ENCODE measurements at places on chromosomes 5 and 9.

GRCh38 chr5:7436521-7436920 is 40.6 kb downstream of the ADCY2 start:
- no peak for DNase-seq

- DNase-seq: no peak
Measured at GRCh38 chr5:174093123-174093522, 47.6 kb downstream of the NSG2 start.

DNA sequence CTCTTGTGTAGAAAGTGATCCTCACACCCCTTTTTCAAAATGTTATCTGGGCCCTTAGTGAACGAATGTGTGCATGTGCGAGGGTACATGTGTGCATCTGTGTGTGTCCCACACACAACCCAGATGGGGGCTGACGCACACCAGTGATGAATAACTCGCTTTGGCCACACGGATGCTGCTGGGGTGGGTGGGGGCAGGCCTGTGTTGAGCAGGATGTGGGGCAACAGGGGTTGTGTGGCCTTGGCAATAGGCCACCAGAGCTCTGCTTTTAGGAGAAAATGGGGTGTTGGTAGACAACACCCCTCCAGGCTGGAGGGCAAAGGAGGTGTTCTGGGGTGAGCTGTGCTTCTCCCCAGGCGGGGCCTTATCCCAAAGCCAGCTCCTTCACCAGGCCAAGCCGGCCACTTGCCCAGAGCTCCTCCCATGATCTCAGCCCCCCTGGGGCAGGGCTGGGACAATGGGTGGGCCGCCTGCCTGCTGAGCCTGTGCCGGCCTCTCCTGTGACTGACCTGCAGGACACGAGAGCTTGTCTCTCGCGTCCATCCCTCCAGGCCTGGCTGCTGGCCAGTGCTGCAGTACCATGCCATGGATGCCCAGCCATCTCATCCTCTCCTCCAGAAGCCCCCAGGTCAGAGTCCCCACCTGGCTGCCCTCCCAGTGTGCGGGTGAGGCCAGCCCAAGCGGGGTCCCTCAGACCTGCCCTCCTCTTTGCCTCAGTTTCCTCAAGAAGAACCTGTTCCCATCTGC is 1.7 kb downstream of the DBN1 start:
- DNase-seq: no peak

DNA sequence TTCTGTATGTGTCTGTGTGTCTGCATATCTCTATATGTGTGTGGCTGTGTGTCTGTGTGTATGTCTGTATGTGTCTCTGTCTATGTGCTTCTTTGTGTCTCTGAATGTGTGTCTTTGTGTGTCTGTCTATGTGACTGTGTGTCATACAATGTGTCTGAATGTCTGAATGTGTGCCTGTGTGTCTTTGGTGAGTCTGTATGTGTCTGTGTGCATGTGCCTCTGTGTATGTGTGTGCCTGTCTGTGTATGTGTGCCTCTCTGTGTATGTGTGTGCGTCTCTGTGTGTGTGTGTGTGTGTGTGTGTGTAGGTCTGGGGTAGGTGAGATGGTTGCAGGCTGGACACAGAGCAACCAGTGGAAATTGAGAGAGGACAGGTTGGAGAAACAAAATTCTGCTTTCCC is 435.3 kb downstream of the ARHGEF28 start:
- no peak for DNase-seq

GRCh38 chr9:112867275-112867991 is 23.2 kb downstream of the SLC46A2 start:
- DNase-seq: no peak

- no peak for DNase-seq
Measured at GRCh38 chr5:2574155-2574554, 177.3 kb downstream of the IRX2 start.

GRCh38 chr5:65821966-65822365 is 100.0 kb downstream of the NLN start:
- DNase-seq: no peak

DNA sequence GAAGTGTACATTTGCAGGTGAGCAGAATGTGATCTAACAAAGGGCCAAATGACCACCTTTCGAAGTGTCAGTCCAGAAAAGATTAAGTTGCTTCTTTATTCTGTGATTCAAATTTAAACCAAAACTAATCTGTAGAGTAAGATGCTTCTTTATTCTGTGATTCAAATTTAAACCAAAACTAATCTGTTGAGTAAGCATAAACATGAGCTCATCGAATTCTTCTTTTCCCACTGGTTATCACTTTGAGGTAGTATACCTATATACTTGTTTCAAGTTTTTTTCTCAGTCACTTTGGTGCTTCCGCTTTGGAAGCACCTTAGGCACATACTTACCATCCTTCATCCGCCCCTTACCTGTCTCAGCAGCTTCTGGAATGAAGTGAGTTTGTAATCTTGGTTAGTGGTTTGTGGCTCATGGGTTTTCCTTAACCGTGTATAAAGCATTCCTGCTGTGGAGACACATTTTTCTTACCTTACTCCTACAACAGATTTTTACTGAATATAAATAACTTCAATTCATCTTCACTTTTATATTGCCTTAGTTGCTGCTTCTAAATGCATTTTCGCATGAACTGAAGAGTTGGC is 40.7 kb upstream of the CTXN3 start:
- no peak for DNase-seq

- DNase-seq: no peak
Measured at GRCh38 chr5:34551911-34552433, 104.2 kb upstream of the RAI14 start.

- DNase-seq: no peak
Measured at GRCh38 chr9:90508940-90509339, 133.7 kb downstream of the DIRAS2 start.

DNA sequence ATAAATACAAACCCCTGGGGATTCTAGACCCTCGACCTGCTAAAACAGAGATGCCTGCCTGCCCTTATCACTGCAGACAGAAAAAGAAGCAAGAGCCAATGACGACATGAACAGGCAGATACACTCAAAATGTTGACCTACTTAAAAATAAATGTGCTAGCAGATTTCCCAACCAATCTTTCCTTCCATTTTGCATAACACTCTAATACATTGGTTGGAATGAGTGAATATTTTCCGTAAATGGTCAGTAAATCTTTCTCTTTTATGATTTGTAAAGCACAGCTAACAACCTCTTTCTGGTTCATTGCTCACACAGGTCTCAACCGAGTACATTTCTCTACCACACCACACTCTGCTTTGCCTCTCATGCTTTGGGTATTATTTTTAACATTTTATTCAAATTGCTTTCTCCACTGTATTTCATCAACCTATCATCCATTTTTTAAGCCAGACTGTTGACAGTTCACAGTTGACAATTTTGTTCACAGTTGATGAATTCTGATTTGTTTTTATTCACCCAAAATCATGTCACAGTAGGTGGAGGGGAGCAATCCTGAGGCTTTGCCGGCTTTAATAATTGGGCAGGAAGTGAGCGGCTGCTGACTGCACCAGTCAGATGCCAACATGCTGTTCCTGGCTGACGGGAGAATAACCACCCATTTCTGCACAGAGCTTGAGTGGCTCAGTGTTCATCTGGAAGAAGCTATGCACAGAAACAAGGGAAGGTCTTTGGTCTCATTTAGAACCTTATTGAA is 426.6 kb downstream of the SPOCK1 start:
- no peak for DNase-seq

- DNase-seq: no peak
Measured at GRCh38 chr9:100322954-100323536, 29.7 kb downstream of the TEX10 start.

DNA sequence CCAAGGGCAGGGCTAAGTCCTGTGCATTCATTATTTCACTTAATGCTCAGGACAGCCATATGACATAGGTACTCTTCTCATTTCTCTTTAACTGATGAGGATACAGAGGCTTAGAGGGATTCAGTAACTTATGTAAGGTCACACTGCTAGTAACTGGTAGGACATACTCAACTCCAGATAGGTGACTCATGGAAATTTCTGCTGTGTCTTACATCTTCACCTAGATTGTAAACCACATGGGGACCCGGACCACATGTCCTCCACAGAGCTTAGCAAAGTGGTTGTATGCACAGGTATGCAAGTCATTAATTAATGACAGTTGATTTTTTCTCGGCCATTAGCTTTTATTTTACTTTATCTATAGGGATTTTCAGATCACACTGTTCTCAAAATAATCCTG is 29.3 kb downstream of the SLC1A1 start:
- no peak for DNase-seq

All from central memory CD4-positive, alpha-beta T cell (primary cell).